ENCODE measurements at places on chromosomes 3 and 15.

DNA sequence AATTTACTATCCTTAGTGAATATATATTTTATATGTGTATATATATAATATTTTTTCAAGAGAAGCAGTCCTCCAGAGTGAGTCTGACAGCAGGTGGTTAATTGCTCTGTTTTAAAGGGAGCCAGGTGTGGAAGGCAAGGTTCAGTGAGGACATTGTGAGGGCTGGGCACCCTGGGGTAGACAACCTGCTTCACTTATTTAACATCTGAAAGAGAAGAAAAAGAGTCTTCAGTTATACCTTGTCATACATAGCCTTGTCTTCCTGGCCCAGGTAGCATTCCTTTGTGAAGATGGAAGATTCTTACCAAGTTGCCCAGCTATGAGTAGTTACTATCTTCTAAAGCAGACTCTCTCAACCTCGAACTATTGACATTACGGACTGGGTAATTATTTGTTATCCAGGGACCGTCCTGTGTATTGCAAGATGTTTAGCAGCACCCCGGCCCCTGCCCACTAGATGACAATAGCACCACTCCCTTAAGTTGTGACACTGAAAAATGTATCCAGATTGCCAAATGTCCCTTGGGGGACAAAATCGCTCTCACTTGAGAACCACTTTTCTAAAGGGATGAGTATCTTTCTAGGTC, 336.0 kb upstream of the TRIM42 start:
- no peak for DNase-seq

DNA sequence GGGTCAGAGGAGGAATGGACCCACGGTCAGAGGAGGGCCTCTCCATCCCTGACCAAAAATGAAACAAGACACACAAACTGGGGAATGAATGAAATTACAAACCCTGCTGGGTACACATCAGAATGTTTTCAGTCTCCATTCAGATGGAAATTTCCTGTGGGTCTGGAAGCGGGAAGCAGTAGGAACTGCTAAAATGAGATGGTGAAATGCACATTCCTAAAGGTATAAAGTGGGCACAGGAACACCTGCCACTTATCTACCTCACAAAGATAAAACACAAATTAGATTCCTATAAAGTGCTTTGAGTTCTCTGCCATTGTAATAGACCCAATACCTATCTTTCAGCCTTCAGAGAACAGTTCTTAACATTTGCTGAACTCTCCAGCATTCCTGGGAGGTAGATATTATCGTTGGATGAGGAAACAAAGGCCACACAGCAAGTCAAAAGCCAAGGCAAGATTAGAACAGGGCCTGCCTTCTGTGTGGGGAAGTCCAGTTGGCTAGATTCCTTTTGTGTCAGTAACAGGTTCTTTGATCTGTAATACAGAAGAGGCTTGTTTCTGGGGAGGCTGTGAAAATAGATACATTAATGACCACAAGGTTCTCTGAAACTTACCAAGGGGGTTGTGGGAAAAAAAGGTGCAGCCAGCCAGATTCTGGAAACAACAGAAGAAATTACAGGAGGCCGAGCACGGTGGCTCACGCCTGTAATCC, 98.4 kb downstream of the IGF2BP2 start:
- no peak for DNase-seq

DNA sequence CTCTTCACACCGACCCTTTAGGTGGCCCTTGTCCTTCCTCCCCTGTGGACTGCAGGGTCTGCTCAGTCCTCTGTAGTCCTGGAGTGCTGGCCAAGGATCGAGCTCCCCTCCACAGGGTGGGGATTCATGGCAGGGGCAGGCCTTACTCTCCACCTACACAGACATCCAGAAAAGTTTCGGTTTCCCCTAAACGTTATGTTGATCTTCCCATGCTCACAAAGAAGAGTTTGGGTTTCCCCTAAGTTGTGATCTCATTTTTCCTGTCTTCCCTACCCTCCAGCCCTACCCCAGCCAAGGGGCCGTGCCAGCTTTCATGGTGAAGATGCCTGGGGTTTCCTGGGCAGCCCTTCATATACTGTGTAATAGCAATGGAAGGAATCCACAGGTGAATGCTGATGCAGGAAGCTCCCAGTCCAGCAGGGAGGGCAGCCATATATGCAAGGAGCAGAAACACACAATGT, 10.3 kb downstream of the STOML1 start:
- no peak for DNase-seq

DNA sequence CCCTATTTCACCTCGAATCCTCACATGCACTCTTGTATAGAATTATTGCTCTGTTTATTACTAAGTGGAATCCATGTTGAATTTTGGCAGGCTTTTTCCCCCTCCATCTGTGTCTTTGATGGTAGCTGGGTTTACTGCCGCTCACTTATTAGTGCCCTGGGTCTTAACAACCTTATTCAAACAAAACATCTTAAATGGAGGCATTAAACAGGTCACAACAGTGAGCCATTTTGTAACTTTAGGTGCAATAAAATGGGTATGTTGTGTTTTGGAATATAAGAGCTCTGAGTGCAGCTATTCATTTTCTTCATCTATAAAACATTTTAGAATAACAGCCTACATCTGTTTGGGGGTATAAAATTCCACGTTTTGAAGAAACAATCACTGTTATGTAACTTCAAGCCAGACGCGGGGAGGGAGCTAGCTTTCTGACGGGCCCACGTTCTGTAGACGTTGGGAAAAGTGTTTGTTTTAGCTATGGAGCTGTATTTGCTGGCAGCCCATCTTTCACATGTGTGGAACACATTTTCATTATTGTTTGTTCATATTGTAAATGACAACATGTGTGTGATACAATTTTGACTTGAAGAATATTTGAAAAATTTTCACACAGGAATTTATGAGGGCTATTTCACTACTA, 122.0 kb downstream of the SLC25A26 start:
- no peak for DNase-seq

GRCh38 chr15:92909136-92909781, 9.1 kb downstream of the CHD2 start:
- no peak for DNase-seq

GRCh38 chr3:100043271-100043670, 71.0 kb downstream of the FILIP1L start:
- DNase-seq, result no peak

GRCh38 chr3:116040152-116040551, 405.1 kb downstream of the LSAMP start:
- no peak for DNase-seq

- DNase-seq, result no peak
Measured at GRCh38 chr3:188491276-188491687, 337.3 kb downstream of the LPP start.

DNA sequence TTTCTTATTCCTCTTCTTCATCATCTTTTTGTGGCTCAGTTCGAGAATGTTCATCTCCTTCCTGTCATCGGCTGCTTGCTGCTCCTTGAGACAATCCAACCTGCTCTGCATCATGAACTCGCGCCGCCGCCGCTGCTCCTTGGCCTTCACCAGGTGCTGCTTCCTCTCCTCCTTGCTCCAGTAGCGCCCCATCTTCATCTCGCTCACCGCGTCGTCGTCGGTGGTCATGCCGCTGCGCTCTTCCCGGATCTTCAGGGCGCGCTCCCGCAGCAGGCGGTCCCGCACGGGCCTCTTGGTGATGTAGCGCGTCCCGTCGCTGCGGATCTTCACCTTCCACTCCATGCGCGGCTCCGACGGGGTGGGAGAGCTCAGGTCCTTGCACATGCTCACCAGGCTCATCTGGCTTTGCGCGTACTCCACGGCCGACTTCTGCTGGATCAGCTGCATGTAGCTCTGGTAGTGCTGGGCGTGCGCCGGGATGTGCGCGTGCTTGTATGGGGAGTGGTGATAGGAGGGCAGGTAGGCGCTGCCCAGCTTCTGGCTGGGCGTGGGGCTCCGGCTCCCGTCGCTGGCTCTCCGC, 241.2 kb downstream of the PDZRN3 start:
- no peak for DNase-seq

- peak; percentile 11 for DNase-seq
Measured at GRCh38 chr3:8317661-8318649, 183.7 kb upstream of the LMCD1 start.

DNA sequence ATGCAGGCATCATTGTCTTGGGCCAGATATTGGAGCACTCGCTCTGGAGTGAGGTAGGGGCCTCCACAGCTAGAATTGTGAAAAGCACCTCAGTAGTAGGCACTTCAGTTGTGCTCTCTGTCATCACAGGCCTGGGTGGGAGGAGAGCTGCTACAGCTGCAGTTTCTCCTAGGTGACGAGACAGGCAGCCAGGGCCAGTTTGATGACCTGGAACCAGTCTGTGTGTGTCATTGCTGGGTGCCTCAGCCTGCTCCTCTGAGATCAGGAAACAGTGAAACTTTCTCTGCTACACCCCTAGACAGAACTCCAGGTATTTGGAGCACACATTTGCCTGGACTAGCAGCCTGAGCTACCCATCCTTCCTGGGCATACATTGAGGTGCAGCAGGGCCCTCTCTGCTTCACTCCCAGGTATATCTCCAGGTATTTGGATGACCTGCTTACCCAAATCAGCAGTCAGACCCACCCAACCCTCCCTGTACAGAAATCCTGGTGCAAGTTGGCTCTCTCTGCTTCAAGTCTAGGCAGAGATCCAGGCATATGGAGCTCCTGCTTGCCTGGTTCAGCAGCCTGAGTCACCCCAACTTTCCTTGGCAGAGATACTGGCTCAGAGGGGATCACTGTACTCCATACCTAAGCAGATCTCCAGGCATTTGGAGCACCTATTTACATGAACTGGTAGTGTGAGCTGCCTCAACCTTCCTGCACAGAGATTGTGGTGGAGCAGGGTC, 54.3 kb upstream of the SGO1 start:
- DNase-seq, result no peak

GRCh38 chr3:158368271-158368670, 202.7 kb upstream of the MLF1 start:
- DNase-seq, result no peak

- DNase-seq, result no peak
Measured at GRCh38 chr3:52195823-52196331, 2.1 kb upstream of the ALAS1 start.

- DNase-seq, result no peak
Measured at GRCh38 chr3:126438746-126439145, 36.9 kb downstream of the ZXDC start.

GRCh38 chr3:142912402-142913172, 23.7 kb upstream of the PCOLCE2 start:
- no peak for DNase-seq

GRCh38 chr3:104598848-104599511, 767.7 kb upstream of the ALCAM start:
- DNase-seq, result no peak

DNA sequence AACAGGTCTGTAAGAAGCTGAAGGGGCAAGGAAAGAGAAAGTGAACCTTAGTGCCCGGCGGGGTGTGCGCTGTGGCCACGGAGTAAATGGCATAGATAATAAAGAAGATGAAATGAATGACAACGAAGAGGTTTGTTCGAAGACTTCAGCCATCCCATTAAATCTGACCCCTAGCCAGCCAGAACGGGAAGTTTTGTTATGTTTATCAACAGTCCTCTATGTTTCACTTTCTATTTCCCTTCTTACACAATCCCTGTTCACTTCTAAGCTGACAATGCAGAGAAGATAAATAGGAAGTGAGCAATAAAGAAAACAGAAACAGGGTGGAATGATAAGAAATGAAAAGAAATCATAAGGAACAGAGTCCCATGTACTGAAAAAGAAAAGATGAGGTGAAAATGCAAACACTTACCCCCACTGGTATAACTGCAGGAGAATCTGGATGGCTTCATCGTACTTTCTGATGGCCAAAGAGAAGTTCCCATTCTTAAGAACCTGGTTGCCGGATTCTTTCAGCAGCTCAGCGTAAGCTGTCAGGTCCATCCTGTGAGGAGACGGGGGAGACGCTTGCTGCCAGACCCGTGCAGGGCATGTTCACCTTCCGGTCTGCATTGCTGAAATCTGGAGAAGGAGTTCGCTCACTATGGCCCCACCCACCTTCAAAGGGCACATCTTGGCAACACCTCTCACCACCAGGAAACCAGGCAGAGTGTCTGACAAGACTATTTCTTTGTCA, 36.8 kb downstream of the TRANK1 start:
- peak; percentile 78 for DNase-seq

DNA sequence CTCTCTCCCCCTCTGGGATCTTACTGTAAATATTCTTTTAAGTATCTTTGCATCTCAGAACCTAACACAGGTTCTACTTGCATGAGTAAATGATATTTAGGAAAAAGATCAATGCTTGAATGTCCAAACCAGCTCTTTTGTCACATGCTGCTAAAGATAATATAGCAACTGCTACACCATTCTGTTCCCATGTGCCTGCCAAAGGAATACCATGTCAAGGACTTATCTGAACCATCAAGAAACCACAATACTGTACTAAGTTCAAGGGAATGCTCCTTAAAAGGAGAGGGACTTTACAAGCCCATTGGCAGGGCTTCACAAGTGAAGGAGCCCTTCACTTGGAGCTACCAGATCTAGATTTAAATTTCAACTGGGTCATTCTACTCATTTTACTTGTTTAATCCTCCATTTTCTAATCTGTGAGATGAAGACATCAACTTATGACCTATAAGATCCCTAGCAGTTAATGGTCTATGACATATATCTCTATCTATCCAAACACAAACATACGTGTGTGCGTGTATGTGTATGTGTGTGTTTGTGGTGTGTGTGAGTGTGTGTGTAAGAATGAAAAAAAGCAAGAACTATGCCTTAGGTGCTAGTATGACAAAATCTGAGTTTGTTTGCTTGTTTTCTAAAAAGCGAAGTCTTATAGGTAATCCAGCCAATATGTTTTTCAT, 13.0 kb upstream of the SEC62 start:
- no peak for DNase-seq

- DNase-seq, result no peak
Measured at GRCh38 chr3:97896547-97896946, 74.7 kb downstream of the CRYBG3 start.

- no peak for DNase-seq
Measured at GRCh38 chr3:120477781-120478180, 27.0 kb upstream of the FSTL1 start.

DNA sequence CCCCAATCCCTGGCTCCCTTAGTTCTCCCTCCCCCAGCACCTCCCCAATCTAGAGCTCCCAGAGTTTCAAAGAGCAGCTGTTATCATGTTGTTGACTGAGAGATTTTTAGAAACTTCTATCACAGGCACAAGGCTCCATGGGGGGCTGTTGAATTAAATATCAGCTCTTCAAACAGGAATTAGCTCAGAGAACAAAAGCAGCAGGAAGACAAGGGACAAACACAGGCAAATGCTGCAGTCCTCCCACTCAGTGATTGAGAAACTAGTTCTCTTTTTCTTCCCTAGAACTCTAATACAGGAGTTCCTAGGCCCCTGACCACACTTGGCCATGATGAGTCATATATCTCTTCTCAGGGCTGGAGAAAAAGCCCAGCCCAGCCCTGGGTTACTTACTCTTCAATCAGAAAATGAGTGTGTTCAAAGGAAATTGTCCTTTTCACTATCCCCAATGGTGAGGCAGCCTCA, 262.1 kb downstream of the IGSF11 start:
- DNase-seq, result no peak

Measured in SW 1271 (cell line).